ENCODE measurements at places on chromosomes 4 and X.

DNA sequence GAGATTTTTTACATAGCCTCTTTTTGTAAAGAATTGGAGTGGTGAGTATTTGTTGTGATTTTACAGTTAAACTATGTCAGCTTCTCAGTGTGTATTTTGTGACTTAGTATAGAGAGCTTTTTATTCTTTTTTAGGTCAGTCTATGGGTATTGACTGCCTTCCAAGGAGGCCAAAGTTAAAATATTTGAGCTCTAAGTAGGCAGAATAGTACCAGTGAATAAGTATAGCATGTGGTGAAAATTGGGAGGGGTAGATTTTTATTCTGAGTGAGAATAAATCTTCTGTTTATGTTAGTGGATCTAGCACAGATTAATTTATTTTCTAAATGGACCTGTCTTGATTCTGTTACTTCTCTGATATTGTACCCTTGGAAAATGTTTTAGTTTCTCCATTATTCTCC lies 37.5 kb downstream of the HERC3 start:
- no peak for DNase-seq

- no peak for DNase-seq
Measured at GRCh38 chrX:87626996-87627395, 109.4 kb downstream of the KLHL4 start.

DNA sequence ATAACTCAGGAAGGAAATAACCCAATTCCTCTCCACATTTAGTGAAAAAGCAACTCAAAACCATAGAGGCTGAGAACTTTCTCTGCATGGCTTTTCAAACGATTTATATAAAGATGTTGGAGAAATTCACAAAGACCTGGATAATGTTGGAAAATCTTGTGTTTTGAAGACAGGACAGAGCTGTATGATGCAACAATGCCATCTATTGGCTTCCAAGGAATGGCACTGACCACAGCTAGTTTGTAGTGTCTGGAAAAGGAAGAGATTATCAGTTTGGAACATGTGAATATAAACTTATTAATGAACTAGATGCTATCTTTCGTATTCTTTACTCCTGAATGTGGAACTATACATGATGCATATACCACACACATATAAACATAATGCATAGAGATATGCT lies 503.6 kb downstream of the IL1RAPL1 start:
- no peak for DNase-seq

- no peak for DNase-seq
Measured at GRCh38 chr4:114603497-114603896, 4.9 kb downstream of the UGT8 start.

GRCh38 chr4:152501846-152502536 lies 33.9 kb downstream of the FBXW7 start:
- DNase-seq: no peak

GRCh38 chrX:135382260-135382659 lies 39.5 kb upstream of the SMIM10L2A start:
- DNase-seq: no peak

GRCh38 chrX:153767674-153768055 lies 3.6 kb downstream of the PLXNB3 start:
- DNase-seq: no peak

GRCh38 chrX:139720136-139720535 lies 12.2 kb upstream of the MCF2 start:
- DNase-seq: no peak

GRCh38 chr4:52051615-52052474 lies 741 bp downstream of the SPATA18 start:
- no peak for DNase-seq

DNA sequence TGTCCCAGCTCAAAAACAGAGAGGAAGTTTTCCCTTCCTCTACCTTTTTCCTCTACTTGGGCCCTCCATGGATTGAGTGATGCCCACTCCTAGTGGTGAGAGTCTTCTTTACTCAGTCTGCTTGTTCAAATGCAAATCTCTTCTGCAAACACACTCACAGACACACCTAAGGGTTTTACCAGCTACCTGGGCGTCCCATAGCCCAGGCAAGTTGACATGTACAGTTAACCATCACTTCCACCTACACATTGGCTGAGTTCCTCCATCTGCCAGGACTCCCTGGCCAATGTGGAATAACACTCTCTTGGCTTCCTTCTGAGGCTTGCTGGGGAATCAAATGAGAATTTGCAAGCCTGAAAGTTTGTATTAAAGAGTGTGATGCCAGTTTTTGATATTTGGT lies 45.7 kb upstream of the DHRSX start:
- DNase-seq: no peak

- DNase-seq: no peak
Measured at GRCh38 chrX:134580907-134581306, 77.4 kb downstream of the PLAC1 start.

GRCh38 chr4:136558940-136559494 lies 973.3 kb downstream of the PCDH18 start:
- DNase-seq: no peak

- no peak for DNase-seq
Measured at GRCh38 chr4:74603186-74603585, 158.2 kb downstream of the AREG start.

- DNase-seq: no peak
Measured at GRCh38 chr4:152630324-152630723, 49.5 kb downstream of the TMEM154 start.

DNA sequence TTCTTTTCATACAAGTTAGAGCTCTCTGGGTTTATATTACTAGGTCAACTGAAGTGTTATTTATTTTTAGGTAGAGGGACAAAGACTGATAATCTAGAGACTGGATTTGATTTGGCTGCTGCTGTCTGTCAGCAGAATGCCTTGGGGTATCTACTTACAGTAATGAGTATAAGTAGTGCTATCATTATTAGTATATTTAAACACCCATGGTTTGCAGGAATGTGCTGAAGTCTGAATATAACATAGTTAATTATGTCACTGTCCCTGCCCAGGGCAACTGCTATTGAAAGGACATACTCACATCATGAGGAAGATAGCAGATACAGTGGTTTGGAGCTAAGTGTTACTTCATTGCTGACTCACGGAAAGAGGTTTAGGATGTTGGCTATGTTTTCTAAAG lies 76.2 kb downstream of the PRRG1 start:
- DNase-seq: no peak

DNA sequence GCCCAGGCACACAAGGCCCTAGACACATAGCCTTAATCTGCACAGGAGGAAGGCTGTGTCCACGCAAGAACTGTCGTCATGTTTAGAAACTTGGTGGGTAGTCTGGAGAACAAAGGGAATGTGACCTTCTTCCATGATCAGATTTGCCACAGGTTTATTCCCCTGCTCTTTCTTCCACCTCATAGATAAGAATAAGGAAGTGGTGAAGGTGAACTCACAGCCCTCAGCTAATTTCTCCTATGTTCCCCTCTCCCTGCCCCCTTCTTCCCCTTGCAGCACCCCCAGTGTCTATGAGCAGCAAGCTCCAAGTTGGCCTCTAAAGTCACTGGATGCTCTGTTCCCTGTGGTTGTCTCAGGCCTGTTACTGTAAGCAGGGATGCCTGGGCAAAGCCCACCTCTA lies 39.8 kb upstream of the LAS1L start:
- no peak for DNase-seq

DNA sequence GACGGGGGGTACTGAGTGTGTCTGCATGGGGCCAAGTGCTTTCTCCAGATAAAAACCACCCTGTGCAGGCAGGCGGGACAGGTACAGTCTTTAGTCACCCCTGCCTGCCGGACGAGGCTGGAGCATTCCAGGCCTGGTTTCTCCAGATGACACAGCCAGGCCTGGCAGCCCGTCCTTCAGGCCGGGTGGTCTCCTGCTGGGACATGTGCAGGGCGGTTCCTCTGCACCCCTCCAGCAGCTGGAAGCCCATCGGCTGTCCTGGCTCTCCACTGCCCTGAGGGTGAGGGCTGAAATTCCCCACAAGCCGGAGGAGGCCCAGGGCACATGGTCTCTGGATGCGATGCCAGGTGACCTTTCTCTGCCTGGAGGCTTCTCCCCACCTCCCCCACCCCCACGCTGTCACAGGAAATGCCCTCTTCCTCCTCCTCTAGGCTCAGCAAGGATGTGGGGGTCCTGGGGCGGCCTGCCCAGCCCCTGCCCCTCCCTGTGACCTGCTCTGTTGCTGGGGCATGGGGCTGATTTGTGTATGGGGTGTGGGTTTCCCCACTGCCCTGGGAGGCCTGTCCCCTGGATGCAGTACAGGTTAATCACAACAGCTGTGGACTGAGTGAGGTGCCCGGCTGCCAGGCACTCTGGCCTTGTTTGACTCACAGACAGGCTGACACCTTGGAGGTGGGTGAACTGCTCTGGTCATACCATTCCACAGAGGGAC lies 110.7 kb upstream of the LRPAP1 start:
- no peak for DNase-seq

DNA sequence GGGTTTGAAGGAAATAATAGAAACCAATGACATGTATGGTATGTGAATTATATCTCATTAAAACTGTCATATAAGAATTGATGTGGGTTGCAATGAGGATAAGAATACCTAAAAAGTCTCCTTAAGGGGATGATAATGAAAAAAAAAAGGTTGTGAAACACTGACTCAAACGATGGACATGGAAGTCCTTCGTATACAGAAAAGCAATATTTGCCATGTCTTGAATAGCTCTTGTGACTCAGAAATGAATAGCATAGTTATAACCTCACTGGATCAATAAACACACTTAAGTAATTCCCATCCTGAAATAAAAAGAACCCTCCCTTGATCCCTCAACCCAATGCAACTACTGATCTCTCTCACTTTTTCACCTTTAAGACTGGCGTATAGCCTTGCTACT lies 89.7 kb downstream of the OPHN1 start:
- no peak for DNase-seq

- no peak for DNase-seq
Measured at GRCh38 chrX:102975016-102975415, 37.9 kb downstream of the RAB40AL start.

DNA sequence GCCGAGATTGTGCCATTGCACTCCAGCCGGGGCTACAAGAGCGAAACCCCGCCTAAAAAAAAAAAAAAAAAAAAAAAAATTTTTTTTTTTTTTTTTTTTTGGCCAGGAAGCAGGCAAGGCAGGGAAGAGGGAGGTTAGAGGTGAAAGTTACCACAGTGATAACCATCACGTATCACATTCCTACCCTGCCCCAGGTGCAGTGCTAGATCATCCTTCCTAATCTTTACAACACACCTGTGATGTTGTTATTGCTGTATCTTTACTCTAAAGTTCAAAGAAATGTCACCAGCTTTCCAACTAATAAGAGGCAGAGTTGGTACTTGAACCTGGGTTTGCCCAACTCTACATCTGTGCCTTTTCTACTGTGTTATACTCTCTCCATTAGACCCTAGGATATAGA lies 7.2 kb upstream of the LIMCH1 start:
- no peak for DNase-seq

GRCh38 chr4:89298788-89299152 lies 8.8 kb downstream of the GPRIN3 start:
- DNase-seq: peak; percentile 81

DNA sequence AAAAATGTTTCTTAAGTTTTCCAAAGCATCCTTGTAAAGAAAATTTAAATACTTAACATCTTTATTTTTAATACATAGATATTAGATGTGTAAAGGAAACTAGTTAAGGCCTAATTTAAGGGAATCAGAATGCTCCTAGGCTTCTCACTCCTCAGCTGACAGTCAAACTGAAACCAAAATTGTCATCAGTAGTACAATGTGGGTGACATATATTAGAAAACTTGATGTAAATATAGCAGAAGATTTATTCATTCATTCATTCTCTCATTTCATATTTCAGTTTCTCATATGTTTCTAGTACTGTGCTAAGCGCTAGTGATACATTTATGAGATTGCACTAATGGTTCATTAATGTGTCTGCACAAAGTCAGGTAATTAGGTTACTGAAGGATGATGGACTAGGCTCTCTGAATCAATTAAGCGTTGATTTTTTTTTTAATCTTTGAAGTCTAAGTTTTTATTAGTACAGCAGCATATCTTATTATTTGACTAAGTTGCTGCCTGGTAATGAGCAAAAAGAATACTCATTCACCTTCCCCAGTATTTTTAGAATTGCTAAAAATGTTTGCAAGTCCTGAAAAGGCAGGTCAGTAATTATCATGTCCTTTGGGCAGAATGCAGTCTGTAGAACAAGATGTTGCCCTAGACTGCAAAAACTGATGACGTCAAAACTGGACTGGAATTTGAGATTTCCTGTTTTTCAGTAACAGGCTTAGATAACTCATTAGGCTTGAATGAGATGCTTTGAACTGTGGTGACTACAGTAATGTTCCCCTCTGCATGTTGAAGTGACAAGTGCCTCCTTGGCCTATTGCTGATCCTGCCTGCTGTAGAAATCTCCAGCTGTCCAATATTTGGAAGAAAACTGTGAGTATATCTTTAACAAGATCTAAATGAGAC lies 128.7 kb downstream of the ARHGAP24 start:
- DNase-seq: no peak

DNA sequence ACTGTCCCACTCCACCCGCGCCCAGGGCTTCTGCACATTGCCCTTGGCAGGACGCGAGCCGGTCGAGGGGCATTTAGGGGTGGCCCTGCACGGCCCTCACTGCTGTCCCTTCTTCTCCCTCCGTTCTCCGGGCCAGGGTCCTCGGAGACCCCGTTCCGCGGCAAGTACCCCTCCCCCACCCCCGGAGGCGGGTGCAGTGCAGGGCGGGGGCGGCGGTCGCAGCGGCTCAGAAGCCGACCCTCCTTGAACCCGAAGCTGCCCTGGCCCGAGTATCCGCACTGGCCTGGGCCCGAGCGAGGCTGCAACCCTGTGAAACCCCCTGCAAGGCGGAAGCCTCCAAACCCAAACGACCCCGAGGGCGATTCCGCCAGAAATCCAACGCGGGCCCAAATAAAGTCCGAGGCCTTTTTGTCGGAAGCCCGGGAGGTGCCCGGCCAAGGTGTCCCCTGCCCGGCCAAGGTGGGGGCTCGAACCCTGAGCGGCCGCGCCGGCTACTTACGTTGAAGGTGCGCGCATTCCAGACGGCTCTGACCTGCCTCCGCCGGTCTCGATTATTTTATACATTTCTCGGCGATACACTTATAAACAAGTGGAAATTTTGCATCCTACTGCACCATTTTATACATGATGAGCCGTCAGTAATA lies 53.1 kb upstream of the TMEM33 start:
- DNase-seq: no peak

DNA sequence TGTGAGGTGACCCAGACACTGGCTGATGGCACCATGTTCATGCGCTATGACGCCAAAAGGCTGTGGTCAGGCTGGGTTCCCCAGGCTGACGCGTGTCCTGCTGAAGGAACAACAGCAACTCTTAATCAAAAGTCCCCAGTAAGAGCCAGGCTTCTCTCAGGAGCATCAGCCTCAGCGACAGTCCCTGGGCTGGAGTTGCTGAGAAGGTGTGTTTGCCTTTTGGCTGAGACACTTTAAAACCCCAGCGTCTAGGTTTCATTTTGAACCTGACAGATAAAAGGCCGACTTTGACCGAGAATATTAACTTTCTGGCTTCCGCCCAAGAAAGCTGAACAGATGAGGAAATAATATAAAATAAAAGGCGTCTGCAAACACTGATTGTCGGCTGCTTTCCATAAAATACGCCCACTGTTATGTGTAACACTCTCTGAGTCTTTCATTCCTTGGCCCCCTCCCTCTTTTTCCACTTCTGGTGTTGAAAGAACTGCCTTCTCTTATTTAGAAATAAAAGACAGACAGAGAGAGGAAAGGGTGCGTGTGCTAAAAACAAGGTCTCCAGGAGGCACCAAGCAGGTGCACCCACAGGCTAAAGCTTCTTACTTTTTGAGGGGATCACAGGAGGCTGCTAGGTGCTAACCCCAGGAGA lies 373.6 kb downstream of the MID1IP1 start:
- DNase-seq: peak; percentile 58
